ENCODE measurements at places on chromosomes 3 and 15.

DNA sequence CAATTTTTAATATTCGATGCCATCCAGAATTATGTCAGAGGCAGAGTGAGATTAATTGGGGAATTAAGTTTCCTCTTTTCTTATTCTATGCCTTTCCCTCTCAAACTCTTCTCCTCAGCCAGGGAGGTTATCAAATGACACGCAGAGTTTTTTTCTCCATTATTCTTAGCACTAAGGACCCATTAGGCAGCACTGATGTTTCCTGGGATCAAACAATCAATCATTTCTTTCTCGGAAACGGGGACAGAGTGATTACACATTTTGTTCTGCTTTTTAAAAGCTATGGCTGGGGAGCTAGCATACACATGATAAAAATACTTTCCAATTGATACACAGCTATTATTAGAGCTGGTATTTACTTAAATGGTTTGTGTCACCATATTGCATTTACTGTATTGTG lies 35.3 kb upstream of the PSMD6 start:
- DNase-seq = no peak

GRCh38 chr3:11853450-11853849 lies 6.8 kb upstream of the TAMM41 start:
- no peak for DNase-seq

DNA sequence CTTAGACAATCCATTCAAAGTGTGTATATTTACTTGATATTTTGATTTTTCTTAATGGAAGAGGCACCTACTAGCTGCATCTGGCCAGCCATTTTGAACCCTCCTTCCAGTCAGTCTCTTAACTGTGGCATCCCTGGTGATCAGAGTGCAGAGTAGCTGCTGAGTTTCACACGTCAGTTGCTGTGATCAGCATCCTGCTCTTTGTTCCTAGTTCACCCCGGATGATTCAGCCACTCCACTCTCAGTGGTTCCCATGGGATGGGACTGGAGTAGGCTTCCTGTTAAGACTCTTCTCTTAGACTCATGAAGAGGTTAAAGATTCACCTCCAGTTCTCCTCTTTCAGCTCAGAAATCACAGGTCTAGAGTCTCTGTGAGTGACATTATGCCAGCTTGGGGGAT lies 75.8 kb downstream of the STXBP5L start:
- no peak for DNase-seq

- DNase-seq = no peak
Measured at GRCh38 chr15:38049891-38050290, 115.5 kb downstream of the TMCO5A start.

DNA sequence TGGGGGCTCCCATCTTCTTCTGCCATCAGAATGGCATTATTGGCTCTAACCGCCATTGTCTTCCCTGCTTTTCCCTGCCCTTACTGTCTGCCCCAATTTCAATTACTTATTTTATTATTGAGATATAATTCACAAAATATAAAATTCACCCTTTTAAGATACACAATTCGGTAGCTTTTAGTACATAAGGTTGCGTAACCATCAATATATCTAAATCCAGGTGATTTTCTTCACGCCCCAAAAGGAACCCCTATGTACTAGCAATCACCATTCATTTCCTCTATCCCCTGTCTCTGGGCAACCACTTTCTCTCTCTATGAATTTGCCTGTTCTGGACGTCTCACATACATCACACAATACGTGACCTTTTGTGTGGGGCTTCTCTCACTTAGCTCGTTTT lies 18.0 kb downstream of the RBP2 start:
- DNase-seq = no peak

GRCh38 chr3:89145995-89146394 lies 38.6 kb downstream of the EPHA3 start:
- no peak for DNase-seq

DNA sequence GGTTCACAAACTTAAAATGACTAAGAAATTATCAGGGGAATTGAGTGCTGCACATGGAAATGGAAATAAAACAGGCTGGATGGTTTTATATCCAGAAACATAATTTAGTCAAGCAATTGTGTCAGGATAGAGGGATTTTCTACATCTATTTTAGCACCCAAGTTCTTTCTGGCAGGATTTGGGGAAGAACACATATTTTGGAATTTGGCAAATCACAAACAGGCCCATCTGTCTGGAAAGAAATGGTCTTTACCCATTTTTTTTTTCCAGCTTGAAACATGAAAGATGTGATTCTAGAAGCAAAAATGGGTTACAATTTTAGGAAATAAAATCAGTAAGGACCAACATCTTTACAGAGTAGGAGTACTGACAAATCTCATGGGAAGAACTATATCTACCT lies 14.4 kb upstream of the UNC13C start:
- no peak for DNase-seq

GRCh38 chr3:25038271-25038670 lies 389.8 kb upstream of the RARB start:
- no peak for DNase-seq
